Ascending aorta (tissue), 2 donors: ENCODE measurements at places on chromosomes 1 and 21. TPM values are rescaled to one million over a fixed set of nuclear protein-coding genes. Genes with fewer than 3 reads are reported as not detected.

The NDUFV3 gene
- total RNA-seq, result 60.7 TPM

The CLDN17 gene
- not detected for total RNA-seq

The NPR1 gene
- total RNA-seq, result 187 TPM

The CAPN9 gene
- not detected for total RNA-seq

The TMPRSS3 gene
- not detected for total RNA-seq

The WNT9A gene
- 0.96 TPM for total RNA-seq

The KCNQ4 gene
- 14.5 TPM for total RNA-seq

The CSF3R gene
- total RNA-seq, result 3.1 TPM

The KCNK2 gene
- 0.85 TPM for total RNA-seq

The TSPAN2 gene
- total RNA-seq, result 10.9 TPM

The LCE2B gene
- total RNA-seq, result not detected

The C1QTNF12 gene
- not detected for total RNA-seq

The HPCA gene
- not detected for total RNA-seq
